Heart left ventricle (tissue), 16 donors: ENCODE measurements at places on chromosomes 3 and 15. TPM values are rescaled to one million over a fixed set of nuclear protein-coding genes. Genes with fewer than 3 reads are reported as not detected.
A peak's percentile ranks its signal among the peaks of the same experiment; 100 is the strongest.

GRCh38 chr15:82751308-82751707, 41.6 kb upstream of the AP3B2 start:
- peaks cover 23% of the 10 kb centered on the region for H3K4me1 ChIP-seq
- H3K27me3 ChIP-seq = no peaks in the 10 kb centered on the region
- H3K4me3 ChIP-seq = peak overlapping the region; percentile 25
- H3K36me3 ChIP-seq = peaks cover 39% of the 10 kb centered on the region

DNA sequence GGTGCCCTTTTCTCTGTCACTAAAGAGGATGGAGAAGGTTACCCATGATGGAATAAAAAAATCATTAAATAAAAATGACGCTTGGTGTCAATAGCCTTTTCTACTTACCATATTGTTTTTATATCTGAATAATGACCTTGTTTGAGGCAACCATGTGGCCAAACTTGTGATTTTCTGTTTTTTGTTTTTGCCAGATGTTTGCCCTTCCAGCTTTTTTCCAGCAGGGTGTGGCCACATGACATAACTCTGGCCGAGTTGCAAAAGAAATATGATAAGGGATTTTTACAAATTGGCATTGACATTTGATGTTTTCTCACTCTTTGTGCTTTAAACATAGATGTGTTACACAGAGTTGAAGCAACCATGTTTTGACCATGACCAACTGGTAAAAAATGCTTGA, 39.7 kb upstream of the EPHA3 start:
- no peak overlapping the region for H3K4me3 ChIP-seq
- no peak overlapping the region for H3K27ac ChIP-seq
- H3K36me3 ChIP-seq = no peaks in the 10 kb centered on the region
- DNase-seq = no peak
- H3K27me3 ChIP-seq = no peaks in the 10 kb centered on the region

AADACL2 gene
- not detected for polyA plus RNA-seq

TUSC7 gene
- not detected for polyA plus RNA-seq

DNA sequence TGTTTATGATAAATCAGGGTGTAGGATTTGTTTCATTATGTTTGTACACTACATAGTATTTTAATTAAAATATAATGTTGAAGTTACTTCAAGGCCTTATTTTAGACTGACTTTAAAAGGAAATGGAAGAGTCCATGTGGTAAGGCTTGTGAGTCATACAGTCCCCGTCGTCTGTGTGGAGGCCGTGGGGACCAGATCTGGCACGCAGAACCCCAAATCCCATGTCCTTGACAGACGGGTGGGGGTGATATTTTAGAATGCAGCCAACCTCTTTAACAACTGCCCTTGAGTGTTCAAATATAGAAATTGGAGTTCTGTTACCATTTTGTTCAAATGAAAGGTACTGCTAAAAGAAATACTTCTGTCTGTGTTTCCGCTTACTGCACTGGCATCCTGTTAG, 35.8 kb downstream of the ABHD17C start:
- H3K36me3 ChIP-seq = no peaks in the 10 kb centered on the region
- peaks cover 24% of the 10 kb centered on the region for H3K4me1 ChIP-seq
- H3K4me3 ChIP-seq = no peak overlapping the region
- DNase-seq = no peak
- no peaks in the 10 kb centered on the region for H3K27me3 ChIP-seq

GRCh38 chr3:71090207-71090606, 493.3 kb downstream of the FOXP1 start:
- H3K27ac ChIP-seq = no peak overlapping the region
- H3K4me1 ChIP-seq = no peaks in the 10 kb centered on the region
- no peaks in the 10 kb centered on the region for H3K27me3 ChIP-seq
- H3K36me3 ChIP-seq = no peaks in the 10 kb centered on the region

GRCh38 chr15:54577476-54578250, 599.4 kb downstream of the UNC13C start:
- H3K27ac ChIP-seq = no peak overlapping the region
- no peaks in the 10 kb centered on the region for H3K36me3 ChIP-seq
- H3K27me3 ChIP-seq = no peaks in the 10 kb centered on the region
- H3K4me1 ChIP-seq = no peaks in the 10 kb centered on the region

BRK1 gene
- 159 TPM for polyA plus RNA-seq

GRCh38 chr3:15683253-15683652, 81.7 kb downstream of the BTD start:
- H3K27me3 ChIP-seq = no peaks in the 10 kb centered on the region
- H3K36me3 ChIP-seq = no peaks in the 10 kb centered on the region
- H3K27ac ChIP-seq = no peak overlapping the region
- peaks cover 3% of the 10 kb centered on the region for H3K4me1 ChIP-seq

GRCh38 chr15:70242951-70243685, 145.4 kb upstream of the TLE3 start:
- H3K27ac ChIP-seq = no peak overlapping the region
- no peak for DNase-seq
- no peaks in the 10 kb centered on the region for H3K4me1 ChIP-seq
- no peaks in the 10 kb centered on the region for H3K36me3 ChIP-seq
- no peaks in the 10 kb centered on the region for H3K27me3 ChIP-seq

- no peak overlapping the region for H3K4me3 ChIP-seq
- peaks cover 13% of the 10 kb centered on the region for H3K4me1 ChIP-seq
- no peak overlapping the region for H3K27ac ChIP-seq
- no peak for DNase-seq
- H3K27me3 ChIP-seq = no peaks in the 10 kb centered on the region
- no peaks in the 10 kb centered on the region for H3K36me3 ChIP-seq
Measured at GRCh38 chr3:150376001-150376848, 31.9 kb upstream of the TSC22D2 start.

- no peaks in the 10 kb centered on the region for H3K36me3 ChIP-seq
Measured at GRCh38 chr3:196513697-196514349, 1.3 kb downstream of the SMCO1 start.

GOLGA6L4 gene
- 0.72 TPM for polyA plus RNA-seq

RTP3 gene
- polyA plus RNA-seq = not detected

DNA sequence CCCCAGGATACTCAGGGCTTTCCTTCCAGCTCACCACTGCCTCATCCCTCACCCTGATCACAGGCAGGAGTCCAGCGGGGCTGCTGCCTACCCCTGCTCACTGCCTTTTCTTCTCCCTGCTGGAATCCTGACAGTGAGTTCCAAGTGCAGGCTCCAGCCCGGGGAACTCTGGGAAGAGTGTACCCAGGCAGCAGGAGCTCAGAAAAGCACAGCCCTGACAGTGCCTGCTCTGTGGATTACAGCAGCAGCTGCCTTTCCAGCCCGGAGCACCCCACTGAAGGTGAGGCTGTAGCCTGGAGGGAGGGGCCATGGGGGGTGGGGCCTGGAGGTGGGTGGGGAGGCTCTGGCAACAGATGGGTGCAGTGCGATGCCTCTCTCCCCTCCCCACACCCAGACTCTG, 6.1 kb upstream of the JMJD7 start:
- DNase-seq = no peak
- no peaks in the 10 kb centered on the region for H3K27me3 ChIP-seq
- no peak overlapping the region for H3K27ac ChIP-seq

DNA sequence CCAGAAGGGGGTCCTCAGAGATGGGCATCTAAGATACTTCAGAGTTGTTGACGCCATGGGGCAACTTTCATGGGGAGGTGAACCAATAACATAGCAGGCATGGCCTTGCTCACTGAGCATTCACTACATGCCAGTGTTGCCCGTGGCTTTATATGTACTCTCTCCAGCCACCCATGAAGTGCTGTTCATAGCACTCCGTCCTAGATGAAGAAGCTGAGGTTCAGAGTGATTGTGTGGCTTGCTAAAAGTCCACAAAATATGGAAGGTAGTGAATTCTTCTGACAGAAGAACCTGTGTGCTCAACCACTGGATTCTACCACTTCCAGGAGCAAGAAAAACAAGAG, 9.8 kb upstream of the SEMA4B start:
- H3K4me3 ChIP-seq = no peak overlapping the region
- no peaks in the 10 kb centered on the region for H3K36me3 ChIP-seq
- peaks cover 24% of the 10 kb centered on the region for H3K4me1 ChIP-seq

GRCh38 chr15:90529371-90530249, at the start of gene CRTC3:
CRTC3 (plus strand) TSS chr15:90529923; CDS start chr15:90530072, 149 bp downstream.
- H3K27me3 ChIP-seq = no peaks in the 10 kb centered on the region
- H3K4me3 ChIP-seq = peak within 1 kb of the TSS; percentile 92
- H3K4me1 ChIP-seq = peaks cover 25% of the 10 kb centered on the region
- peak; percentile 69 for DNase-seq
- no peaks in the 10 kb centered on the region for H3K36me3 ChIP-seq

GRCh38 chr15:60328852-60329443, 68.8 kb downstream of the ANXA2 start:
- H3K36me3 ChIP-seq = no peaks in the 10 kb centered on the region
- no peak for DNase-seq
- H3K4me1 ChIP-seq = no peaks in the 10 kb centered on the region
- H3K4me3 ChIP-seq = no peak overlapping the region
- H3K27ac ChIP-seq = no peak overlapping the region

HIGD2B gene
- not detected for polyA plus RNA-seq

DNA sequence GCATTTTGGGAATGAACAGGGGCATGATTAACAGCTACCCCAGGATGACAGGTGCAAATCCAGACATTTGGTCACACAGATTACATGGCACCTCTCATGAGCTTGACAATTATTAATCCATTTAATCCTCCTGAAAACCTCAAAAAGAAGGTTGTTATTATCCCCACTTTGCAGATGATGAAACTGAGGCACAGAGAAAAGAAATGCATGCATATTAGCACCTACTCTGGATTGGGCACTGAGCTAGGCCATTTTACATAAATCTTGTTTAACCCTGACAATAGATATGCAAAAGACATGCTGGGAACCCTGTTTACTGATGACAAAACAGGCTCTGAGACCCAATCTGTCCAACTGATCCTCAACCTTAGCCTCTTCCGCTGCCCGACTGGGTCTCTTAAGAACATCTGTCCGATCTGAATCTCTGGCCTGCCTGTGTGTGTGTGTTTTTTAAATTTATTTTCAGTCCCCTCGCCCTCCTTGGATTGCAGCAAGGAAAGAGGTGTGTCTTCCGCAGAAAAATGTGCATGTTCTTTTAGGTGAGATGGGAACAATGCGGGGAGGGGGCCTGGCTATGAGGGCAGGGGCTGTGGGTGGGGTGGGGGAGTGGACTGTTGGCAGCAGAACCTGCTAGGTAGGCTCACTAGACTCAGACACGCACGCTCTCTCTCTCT, 162.5 kb downstream of the WNT7A start:
- H3K4me3 ChIP-seq = no peak overlapping the region
- H3K27me3 ChIP-seq = no peaks in the 10 kb centered on the region
- DNase-seq = no peak
- H3K4me1 ChIP-seq = no peaks in the 10 kb centered on the region

DNA sequence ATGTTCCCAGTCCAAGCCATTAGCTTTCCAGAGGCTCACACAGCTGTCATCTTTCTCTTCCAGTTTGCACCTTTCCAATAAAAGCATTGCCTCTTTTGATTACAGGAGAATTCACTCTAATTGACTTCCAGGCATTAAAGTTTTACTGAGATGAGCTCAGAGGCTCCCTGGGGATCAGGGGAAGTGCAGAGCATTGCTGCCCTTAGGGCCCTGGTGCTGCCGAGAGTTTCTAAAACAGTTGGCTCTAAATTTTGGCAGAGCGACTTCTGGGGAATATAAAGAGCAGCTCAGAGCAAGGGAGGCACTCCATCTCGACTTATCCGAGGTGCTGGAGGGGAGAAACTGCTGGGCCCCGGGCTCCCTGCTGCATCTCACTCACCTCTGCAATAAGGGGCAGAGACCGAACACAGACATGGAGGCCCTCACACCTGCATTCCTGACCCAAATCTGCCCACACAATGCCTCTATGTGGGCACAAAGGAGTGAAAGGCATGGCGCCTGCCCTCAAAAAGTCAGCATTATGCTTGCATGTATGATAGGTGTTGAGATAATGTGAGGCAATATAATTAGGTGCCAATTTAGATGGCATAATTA, 61.7 kb downstream of the SCN11A start:
- H3K4me1 ChIP-seq = no peaks in the 10 kb centered on the region
- H3K27me3 ChIP-seq = no peaks in the 10 kb centered on the region
- no peak overlapping the region for H3K27ac ChIP-seq
- no peaks in the 10 kb centered on the region for H3K36me3 ChIP-seq
- no peak for DNase-seq

DNA sequence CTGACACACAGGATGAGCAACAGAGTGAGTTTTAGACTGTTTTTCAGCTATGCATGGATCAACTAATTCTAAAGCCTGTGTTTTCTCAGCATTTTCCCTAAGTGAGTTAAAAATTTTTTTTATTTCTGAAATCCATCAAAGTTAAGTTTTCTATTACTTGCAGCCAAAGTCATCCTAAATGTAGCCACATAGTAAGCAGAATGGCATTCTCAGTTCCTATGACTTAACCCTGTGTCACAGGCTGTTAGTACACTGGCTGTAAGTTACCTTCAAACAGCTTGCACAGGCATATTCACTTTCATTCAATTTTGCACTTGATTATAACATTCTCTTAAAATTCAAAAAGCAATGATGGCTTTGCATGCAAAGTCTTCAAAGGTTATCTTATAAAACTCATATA, 368.2 kb downstream of the OCA2 start:
- no peak overlapping the region for H3K27ac ChIP-seq
- H3K4me3 ChIP-seq = no peak overlapping the region

PIERCE2 gene
- 8.3 TPM for polyA plus RNA-seq

USP50 gene
- polyA plus RNA-seq = not detected

DNAJC19 gene
- polyA plus RNA-seq = 50.5 TPM

- no peaks in the 10 kb centered on the region for H3K36me3 ChIP-seq
- H3K27me3 ChIP-seq = no peaks in the 10 kb centered on the region
- no peaks in the 10 kb centered on the region for H3K4me1 ChIP-seq
Measured at GRCh38 chr3:162492446-162493081, 996.0 kb downstream of the OTOL1 start.

- no peak overlapping the region for H3K4me3 ChIP-seq
- no peak for DNase-seq
- H3K27me3 ChIP-seq = no peaks in the 10 kb centered on the region
- H3K36me3 ChIP-seq = no peaks in the 10 kb centered on the region
Measured at GRCh38 chr3:30098653-30099455, 507.5 kb upstream of the TGFBR2 start.

SLC51A gene
- 0.72 TPM for polyA plus RNA-seq

GRCh38 chr3:108065096-108065495, 25.7 kb downstream of the CD47 start:
- DNase-seq = no peak
- no peak overlapping the region for H3K27ac ChIP-seq
- peaks cover 43% of the 10 kb centered on the region for H3K36me3 ChIP-seq
- H3K4me3 ChIP-seq = no peak overlapping the region

DNA sequence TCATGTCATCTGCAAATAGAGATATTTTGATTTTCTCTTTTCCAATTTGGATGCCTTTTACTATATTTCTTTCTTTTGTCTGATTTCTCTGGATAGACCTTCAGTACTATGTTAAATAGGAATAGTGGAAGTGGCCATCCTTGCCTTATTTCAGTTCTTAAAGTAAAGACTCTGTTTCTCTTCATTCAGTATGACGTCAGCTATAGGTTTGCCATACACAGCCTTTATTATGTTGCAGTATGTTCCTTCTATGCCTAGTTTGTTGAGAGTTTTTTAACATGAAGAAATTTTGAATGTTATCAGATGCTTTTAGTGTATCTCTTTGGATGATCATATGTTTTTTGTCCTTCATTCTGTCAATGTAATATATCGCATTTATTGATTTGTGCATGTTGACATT, 566.7 kb upstream of the ROBO1 start:
- H3K4me3 ChIP-seq = no peak overlapping the region
- H3K4me1 ChIP-seq = no peaks in the 10 kb centered on the region
- no peaks in the 10 kb centered on the region for H3K27me3 ChIP-seq
- H3K36me3 ChIP-seq = no peaks in the 10 kb centered on the region

GRCh38 chr3:45182915-45183871, 37.0 kb upstream of the CDCP1 start:
- H3K27ac ChIP-seq = no peak overlapping the region
- DNase-seq = no peak
- no peak overlapping the region for H3K4me3 ChIP-seq
